Stimulated activated CD8-positive, alpha-beta memory T cell treated with anti-CD3 and anti-CD28 coated beads, Interleukin-15, amount 100 ng/mL, for 4 hours (primary cell): ENCODE measurements at places on chromosomes 7 and 10.

DNA sequence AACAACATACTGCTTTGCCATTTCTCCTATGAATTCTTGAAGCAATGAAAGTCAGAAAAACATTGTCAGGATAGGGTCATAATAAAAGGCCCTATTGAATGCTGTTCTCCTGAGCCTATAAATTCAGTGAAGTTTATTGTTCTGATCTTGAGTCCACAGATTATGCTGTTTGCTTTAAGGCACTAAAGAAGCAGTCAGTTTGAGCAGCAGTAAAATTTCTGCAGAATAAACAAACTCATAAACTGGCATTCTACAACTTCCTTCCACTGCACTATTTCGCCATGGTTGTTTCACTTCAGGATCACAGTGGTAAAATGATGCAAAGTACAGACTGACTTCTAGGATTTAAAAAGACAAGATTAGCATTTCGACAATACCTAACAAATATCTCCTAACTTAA, 503.2 kb downstream of the SH2D4B start:
- no peak for DNase-seq

DNA sequence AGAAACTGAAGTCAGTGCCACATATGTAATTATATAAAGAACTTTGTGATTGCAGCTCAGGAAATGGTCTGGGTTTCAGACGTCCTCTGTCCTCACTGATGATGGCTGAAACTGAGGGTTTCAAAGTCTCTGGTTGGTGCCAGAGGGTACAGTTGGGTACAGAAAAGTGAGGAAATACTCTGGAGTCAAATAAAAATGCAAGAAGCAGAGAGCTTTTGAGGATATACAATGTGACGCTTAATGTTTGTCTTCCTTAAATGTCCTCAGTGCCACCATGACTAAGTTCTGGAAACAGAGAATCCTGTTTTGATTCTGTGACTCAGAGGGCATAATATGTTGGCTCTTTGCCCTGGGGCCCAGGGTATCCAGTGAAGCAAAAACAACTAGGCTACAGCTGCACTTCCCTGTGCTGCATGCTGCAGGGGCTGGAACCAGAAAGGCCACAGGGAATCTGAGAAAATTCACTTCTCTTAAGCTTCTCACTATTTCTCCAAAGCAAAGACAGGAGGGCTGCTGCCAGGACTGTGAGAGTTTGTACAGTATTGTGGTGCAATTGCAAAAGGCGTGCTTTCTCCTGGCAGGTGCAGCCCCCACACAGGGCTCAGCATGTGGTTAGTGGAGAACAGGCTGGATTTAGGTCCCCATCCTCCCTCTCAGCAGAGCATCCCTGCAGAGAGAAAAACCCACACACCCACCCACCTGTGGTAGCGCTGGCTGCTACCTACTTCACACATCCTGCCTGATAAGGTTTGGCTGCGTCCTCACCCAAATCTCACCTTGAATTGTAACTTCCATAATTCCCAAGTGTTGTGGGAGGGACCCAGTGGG, 169.5 kb upstream of the SVIL start:
- DNase-seq: no peak

DNA sequence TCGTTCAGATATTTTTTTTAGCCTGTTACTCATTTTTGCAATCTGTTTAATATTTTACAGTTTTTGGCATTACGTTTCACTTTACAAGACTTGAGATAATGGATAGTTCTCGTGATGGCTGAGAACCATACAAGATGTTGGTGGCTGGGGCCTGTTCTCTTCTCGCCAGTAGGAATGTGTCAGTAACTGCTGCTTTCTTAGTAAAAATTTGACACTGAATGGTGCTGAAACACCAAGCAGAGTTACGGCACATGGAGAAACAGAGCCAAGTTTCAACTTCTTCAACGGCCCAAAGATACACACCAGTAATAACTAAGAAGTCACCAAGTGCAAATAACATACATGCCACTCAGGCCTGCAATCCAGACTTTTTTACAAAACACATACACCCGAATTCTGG, 130.4 kb downstream of the NRP1 start:
- DNase-seq: no peak

- DNase-seq: no peak
Measured at GRCh38 chr7:34385384-34385783, 272.6 kb upstream of the NPSR1 start.

GRCh38 chr10:112461029-112461887, 14.2 kb downstream of the VTI1A start:
- no peak for DNase-seq

GRCh38 chr10:124672181-124672638, 72.0 kb downstream of the FAM53B start:
- no peak for DNase-seq

DNA sequence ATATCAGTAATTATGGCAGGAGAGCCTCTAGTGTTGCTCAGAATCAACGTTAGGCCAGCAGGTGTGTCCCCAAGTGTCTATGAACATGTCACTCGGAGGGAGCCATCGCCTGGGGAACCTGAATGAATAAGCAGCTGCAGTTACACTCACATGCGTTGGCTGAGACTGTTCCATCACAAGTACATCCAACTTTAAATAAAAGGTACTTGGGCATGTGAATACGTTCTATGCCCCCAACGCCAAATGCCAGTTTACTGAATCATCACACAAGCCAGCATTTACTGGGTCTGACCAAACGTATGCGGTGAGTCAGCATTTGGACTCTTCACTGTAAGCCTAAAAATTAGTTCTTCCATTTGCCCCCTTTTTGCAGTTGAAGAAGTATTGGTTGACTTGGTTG, 207.6 kb upstream of the PLXNA4 start:
- DNase-seq: no peak
